GDM1 (cell line): ENCODE measurements at places on chromosomes 12 and 14.

- DNase-seq, result no peak
Measured at GRCh38 chr12:75971253-75971652, 60.3 kb downstream of the PHLDA1 start.

- DNase-seq, result no peak
Measured at GRCh38 chr12:115698257-115698656, 579.2 kb downstream of the MED13L start.

- peak; percentile 58 for DNase-seq
Measured at GRCh38 chr14:54650331-54650958, 83.5 kb downstream of the SAMD4A start.

GRCh38 chr12:69720750-69721149 lies 17.9 kb upstream of the RAB3IP start:
- no peak for DNase-seq

GRCh38 chr12:79326663-79327062 lies 364.1 kb downstream of the PAWR start:
- no peak for DNase-seq

- no peak for DNase-seq
Measured at GRCh38 chr12:64951944-64952343, 127.5 kb downstream of the TBC1D30 start.
